Activated CD4-positive, alpha-beta T cell treated with anti-CD3 and anti-CD28 coated beads, Interleukin-2, amount 50 U/mL, for 48 hours (primary cell): ENCODE measurements at places on chromosomes 3 and 15.

- no peak for DNase-seq
Measured at GRCh38 chr3:97884586-97885123, 62.8 kb downstream of the CRYBG3 start.

GRCh38 chr3:25552251-25552650 lies 112.5 kb downstream of the TOP2B start:
- no peak for DNase-seq

GRCh38 chr3:122902326-122902725 lies 107.5 kb downstream of the SLC49A4 start:
- DNase-seq = no peak

DNA sequence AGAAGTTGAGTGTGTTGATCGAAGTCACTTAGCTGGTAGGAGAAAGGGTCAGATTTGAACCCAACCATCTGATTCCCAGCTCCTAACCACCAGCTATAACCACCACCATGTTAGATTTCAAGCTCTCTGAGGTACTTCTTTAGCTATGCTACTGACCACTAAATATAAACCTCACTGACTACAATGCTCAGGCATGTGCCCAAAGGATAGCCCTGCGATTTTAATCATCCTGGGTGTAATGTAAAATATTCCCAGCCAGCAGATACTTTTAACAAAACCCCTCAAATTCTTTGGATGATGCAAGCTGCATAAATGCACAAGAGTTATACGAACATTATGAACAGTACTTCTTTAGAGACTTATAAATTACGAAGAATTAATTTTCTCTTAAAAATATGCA lies 115.2 kb upstream of the TSC22D2 start:
- DNase-seq = no peak

GRCh38 chr3:180102134-180102533 lies 65.4 kb upstream of the PEX5L start:
- no peak for DNase-seq

DNA sequence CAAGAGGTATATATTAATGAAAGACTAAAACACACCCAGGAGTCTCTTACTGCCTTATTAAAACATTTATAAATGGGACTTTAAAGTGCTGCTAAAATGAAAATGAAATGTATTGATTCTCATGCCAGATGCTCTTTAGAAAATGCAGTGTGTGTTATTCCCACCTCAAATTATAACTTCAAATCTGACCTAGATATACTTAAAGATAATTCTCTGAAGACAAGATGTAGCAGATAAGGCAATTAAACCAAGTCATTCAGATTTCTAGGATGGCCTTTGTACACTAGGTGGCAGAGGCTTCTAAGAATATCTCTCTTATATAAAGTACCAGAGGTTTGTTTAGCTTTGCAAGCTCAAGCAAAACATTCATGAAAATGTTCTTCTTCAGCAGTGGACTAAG lies 26.9 kb upstream of the GOLGA8B start:
- no peak for DNase-seq

GRCh38 chr3:161372321-161373260 lies 1.3 kb upstream of the SPTSSB start:
- DNase-seq = peak; percentile 15

DNA sequence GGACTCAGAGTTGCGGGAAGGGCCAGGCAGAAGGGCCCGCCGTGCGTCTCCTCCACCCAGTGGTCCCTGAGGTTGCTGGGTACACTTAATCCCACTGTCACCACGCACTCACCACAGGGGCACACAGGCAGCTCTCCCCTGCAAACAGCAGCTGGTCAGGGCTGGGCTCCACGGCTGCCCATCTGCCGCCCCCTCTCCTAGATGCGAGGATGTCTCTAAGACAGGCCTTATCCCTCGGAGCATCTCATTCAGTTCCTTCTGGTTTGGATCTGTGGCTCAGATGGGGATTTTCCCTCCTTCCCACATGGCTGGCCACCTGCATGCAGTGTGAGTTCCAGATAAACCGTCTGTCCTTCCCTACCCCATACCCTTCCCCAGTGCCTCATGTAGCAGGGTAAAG lies 26.3 kb downstream of the MRPS11 start:
- no peak for DNase-seq

DNA sequence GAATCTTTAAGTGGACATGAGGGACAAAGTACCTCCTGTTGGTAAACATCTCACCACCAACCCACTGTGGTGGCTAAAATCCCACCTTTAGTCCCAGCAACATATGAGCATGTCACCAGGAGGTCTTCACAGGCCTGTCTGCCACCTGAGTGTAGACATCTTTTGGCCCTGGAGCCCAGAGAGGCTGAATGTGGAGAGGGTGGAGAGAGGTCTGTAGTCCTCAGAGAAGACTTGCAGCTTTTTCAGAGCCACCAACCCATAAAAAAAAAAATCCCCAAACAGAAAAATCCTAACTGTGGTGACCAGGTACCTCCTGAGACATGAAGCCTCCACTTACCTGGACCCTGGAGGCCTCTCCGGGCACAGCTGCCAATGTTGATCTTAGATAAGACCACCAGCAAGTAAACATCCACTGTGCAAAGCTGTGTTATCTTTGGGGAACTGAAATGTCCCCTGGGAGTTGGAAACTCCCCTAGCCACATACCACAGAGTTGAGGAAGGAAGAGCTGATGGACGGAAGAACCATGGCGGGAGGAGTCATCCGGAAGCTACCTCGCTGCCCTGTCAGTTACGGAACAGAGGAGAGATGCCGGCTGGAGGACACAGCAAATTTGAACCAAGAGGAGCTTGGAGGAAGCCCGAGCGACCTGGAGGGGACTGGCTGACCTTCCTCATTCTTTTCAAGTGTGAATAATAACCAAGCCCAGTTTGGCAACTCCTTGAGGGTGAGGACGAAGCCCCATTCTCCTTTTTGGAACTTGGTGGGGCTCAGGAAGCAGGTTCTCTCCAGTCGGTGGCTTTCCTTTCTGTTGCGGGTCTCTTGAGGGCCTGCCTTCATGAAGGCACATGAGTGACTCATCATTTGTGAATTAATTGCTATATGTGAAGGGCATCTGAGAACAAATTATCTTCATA lies at the start of gene GHRL:
Gene GHRL (minus strand): TSS at position 443 of the 915 bp plus-strand sequence. CDS start 2,767 bp downstream, outside the sequence.
- DNase-seq = no peak

- DNase-seq = no peak
Measured at GRCh38 chr3:69853027-69853426, 113.8 kb downstream of the MITF start.

- DNase-seq = no peak
Measured at GRCh38 chr3:16587047-16587680, 18.1 kb downstream of the DAZL start.

GRCh38 chr3:17782751-17783150 lies 40.3 kb upstream of the TBC1D5 start:
- no peak for DNase-seq

DNA sequence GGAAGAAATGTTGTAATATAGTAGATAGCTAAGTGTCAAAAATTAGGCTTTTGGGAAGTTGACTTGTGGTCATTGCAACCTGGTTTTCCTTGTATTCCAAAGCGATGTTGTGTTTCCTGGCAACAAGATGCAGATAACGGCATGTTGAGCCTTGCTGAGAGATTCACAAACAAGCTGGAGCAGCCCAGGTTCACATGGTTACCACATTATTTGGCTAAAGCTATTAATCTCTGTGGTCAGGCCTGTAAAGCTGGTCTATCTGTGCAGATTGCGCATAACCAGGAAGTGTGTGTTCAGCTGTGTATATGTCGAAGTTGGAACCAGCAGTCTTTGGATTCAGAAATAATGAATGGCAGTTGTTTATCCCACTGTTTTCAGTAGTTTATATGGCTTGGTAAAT lies 6.6 kb downstream of the TIPARP start:
- no peak for DNase-seq

DNA sequence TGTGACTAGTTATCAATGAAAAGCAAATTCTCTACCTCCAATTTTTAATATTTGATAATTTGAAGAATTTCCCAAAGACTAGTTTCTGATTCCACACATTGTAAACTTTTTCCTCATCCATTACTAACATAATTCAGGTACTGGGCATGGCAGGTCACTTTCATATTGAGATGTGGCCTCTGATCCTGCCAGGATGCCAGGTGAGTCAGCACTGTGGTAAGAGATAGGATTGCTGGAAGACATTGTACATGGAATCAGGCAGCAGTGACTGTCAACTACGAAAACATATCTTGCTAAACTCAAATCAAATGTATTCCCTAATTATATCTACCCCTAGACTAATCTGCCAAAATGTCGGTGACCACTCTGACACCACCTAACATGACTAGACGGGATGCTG lies 33.2 kb upstream of the POU1F1 start:
- no peak for DNase-seq

DNA sequence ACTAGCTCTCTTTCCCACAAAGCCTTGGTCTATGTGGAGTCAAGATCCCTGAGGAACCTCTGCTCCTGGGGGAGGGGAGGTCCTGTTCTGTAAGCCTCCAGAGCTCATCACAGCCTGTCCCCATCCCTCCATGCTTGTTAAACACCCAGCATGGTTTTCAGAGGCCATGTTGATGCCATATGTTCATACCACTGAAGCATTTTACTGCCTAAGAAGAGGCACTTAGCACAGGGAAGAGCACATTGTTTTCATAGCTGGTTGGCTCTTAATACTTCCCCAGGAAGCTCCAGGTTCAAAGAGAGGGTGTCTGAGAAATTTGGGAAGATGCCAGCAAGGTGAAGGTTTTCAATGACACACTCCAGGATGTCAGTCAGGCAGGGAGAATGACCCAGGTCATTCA lies 25.6 kb downstream of the CPNE4 start:
- no peak for DNase-seq

DNA sequence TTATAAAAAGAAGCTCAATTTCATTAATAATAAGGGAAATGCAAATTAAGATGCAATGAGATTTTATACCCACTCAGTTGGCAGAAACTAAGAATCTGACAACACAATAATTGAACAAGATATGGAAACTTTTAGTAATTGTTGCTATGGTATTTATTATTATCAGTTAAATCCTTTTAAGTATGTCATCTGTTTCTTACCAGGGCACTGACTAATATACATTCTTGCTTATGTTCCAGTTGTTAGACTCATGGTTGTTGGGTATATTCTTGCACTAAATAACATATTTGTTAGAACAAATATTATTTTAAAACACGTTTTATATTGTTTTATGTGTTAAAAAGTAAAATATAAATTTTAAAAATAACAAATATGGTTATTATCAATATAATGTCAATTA lies 690.3 kb downstream of the MECOM start:
- no peak for DNase-seq

DNA sequence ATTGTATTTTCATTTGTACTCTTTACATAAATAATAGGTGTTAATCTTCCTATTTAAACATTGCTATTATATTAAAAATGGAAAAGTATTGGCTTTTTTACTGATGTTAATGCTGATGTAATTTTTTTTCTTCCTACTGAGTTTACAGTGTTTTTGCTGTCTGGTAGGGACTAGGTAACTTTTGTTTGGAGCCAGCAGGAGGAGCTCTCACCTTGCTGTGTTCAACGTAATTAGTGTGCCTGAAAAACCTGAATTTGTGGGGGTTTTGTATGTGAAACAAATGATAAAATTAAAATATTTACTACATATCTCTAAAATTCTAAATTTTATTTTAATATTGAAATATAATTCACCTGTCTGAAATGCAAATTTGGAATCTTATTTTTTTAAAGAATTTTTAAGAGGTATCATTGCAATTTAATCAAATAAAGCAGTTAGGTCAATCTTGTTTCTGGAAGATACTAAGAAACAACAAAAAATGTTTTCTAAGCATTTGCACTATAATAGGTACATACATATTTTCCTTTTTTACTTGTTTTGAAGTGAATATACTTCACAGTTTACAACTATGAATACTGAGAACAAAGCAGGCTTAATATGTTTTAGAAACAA lies 48.8 kb downstream of the EPHA6 start:
- DNase-seq = peak; percentile 2

DNA sequence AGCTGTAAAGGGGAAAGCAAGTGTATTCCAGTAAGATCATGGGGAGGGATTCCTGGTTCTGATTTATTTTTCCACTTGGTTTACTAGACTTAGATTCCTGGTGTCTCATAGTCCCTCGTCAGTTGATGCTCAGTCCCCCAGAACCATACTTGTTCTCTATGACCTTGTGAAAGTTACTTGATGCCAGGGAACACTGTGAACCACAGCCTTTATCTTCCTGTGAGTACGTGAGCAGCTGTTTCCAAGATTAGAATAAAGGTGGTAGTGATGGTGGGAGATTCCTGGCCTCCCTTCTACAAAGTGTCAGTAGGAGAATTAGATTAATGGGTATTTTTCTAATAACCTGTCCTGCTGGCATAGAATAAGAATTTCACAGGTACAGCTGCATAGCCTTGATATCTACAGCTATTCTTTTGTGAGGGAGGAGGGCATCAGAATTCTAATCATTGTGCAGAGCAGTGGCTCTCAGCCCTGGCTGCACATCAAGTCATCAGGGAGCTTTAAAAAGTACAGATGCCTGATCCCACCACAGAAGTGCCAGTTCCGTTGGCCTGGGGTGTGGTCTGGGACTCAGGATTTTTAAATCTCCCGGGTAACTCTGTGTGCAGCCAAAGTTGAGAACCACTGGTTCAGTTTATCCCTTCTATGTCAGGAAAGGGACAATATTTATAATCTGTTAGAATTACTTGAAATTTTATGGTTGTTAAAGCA lies 20.0 kb downstream of the GPD1L start:
- no peak for DNase-seq

- no peak for DNase-seq
Measured at GRCh38 chr3:51382947-51383578, 2.0 kb upstream of the MANF start.

DNA sequence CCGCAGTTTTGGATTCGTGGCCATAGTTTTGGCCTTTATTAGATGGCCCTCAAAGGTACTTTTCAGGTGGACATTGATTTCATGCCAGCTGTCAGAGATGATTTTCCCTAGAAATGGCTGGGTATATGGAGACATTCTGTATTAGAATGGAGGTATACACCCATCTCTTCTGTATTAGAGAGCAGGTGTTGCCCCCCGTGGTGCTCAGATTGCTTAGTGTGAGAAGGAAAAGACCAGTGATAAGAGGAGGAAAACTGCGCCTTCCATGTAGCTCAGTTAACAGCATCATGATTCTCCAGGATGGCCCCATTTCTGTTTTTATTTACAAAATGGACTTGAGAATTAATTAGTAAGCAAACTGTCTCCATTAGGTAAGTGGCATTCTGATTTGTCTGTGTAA lies 145.9 kb downstream of the IGF1R start:
- no peak for DNase-seq

GRCh38 chr3:145483992-145484391 lies 677.0 kb downstream of the PLOD2 start:
- no peak for DNase-seq

GRCh38 chr3:181541414-181541813 lies 170.3 kb upstream of the SOX2 start:
- no peak for DNase-seq

GRCh38 chr15:88900309-88900981 lies 5.1 kb upstream of the HAPLN3 start:
- DNase-seq = no peak

GRCh38 chr3:53111822-53112221 lies 18.4 kb downstream of the RFT1 start:
- no peak for DNase-seq

GRCh38 chr3:134445636-134446035 lies 40.1 kb downstream of the ANAPC13 start:
- DNase-seq = no peak

- DNase-seq = no peak
Measured at GRCh38 chr3:177523872-177524438, 326.7 kb upstream of the TBL1XR1 start.

- DNase-seq = no peak
Measured at GRCh38 chr15:51131596-51132290, 37.0 kb upstream of the TNFAIP8L3 start.

- DNase-seq = no peak
Measured at GRCh38 chr3:106033654-106034053, 164.8 kb upstream of the CBLB start.

GRCh38 chr3:62587579-62588031 lies 214.3 kb upstream of the FEZF2 start:
- no peak for DNase-seq

GRCh38 chr3:194900854-194901522 lies 215.3 kb downstream of the FAM43A start:
- no peak for DNase-seq
